ENCODE measurements at places on chromosomes 6 and 20. TPM values are rescaled to one million over a fixed set of nuclear protein-coding genes. Genes with fewer than 3 reads are reported as not detected.

GRCh38 chr6:138528137-138528536, 28.8 kb upstream of the NHSL1 start:
- no peak for DNase-seq

GRCh38 chr20:60330461-60330860, 372.2 kb downstream of the CDH26 start:
- DNase-seq: no peak

DNA sequence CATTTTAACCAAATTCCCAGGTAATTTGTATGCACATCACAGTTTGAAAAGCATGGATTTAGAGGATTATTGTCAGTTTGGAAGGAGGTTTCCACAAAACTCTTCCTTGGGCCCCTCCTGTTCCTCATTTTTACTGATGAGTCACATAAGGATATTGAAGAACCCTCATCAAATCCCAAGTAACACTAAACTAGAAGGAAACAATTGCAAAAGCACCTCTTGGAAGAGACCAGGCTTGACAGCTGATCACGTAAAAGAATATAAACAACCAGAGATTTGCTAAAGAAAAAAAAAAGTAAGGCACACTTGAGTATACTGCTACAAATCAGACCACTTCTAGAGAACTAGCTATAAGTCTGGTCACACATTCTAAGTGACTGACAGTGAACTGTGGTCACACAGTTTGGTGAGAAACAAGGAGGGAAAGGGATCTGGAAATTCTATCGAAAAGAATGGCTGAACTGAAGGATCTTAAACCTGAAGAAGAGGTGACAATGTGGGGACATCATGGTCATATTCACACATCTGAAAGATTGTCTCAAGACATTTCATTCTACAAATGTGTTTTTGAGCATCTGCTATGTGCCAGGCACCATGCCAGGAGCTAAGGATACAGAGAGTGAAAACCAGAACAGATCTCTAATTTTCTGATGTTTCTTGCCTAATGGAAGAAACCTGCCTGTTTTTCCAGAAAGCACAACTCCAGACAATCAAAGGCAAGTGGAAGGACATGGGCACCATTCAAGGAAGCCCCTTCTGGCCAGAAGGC, 24.1 kb downstream of the ZHX3 start:
- no peak for DNase-seq

DNA sequence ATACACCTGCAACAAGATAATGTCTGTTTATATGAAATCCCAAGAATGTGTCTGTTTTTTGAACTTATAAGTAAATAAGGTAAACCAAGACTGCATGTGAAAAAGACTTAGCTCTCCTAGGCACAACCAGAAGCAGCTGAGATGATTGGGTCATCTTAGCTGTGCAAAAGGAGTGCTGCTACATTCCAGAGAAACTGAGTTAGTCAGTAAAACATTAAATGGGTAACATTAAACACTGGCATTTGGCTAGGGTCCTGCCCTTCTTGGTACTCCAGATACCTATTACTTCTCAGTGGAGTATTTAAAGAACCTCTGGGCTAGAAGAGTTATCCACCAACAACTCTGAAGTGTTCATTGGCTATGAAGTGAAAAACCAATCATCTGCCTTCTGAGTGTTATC, 47.8 kb downstream of the ILRUN start:
- no peak for DNase-seq

PHACTR1 gene
- 17.4 TPM for total RNA-seq

DNA sequence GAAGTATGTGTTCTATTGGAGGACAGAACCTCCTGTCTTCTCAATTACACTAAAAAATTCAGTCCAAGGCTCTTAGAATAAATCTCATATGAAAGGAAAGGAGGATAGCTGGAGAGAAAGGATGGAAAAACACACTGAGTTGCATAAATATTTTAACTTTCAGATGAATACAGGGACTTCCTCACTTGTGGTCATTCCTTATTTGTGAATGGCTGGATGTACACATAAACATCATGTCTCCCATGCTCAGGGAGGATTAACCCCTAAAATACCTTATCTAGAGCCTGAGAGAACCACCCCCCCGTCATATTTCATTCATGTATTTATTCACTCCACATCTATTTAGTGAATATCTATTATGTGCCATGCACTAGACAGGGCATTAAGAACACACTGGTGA, 217.6 kb upstream of the CITED2 start:
- DNase-seq: no peak

DNA sequence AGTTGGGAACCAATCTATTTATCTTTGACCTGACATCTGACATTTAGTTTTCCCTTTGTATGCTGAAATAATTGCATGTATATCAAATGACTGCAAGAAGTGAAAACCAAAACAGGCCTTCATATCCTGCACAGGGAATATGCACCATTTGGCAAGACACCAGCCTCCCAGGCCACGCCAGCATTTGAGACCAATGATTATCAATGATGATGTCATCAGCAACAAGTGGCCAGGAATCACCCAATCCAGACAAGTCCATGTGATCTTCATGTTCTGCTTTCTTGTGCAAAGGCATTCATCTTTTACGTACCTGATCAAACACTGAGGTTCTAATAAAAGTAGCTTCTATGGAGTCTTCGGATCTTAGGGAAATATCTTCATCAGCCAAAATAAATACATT, 107.4 kb upstream of the TENT5A start:
- no peak for DNase-seq

DNA sequence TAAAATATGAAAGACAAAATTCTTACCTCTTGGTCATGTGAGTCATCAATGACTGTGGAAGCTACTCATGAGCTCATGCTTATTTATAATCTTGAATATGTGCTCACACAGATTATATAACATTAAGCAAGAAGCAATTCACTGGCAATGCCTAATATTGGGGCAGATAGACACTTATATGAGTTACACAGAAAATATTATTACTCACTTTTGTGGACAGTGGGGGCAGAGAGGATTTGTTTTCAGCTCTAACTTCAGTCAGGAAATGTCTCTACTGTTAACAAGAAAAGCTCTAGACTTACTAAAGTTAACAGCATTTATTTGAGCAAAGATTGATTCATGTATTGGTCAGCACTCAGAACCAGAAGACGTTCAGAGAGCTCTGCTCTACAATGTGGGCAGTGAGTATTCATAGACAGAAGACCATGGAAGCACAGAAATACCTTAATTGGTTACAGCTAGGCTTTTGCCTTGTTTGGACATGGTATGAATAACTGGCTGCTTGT, 85.8 kb upstream of the AHI1 start:
- DNase-seq: no peak
